Stimulated activated CD4-positive, alpha-beta T cell treated with anti-CD3 and anti-CD28 coated beads, Interleukin-2, amount 100 ng/mL, for 24 hours (primary cell): ENCODE measurements at places on chromosomes 1 and 21.

DNA sequence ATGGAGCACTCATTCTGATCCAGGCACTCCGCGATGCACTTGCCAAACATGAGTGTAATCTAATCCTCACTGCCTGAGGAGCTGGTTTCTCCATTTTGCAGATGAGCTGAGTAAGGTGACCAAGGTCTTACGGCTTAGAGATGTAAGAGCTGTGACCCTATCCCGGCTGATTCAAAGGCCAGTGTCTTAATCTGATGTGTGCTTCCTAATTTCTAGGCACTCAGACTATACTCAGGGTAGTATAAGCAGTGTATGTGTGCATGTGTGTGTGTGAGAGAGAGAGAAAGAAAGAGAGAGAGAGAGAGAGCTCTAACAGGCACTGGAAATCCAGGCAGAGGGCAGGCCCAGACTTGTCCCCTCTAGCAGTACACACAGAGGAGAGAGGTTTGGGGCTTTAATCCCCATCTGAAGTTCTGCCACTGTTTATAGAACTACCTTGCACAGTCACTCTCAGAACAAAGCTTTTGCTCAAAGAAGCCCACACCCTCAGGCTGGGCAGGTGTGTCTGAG lies 188.2 kb downstream of the ZBTB18 start:
- no peak for DNase-seq

- DNase-seq: no peak
Measured at GRCh38 chr1:227941509-227942020, 6.2 kb downstream of the WNT9A start.

GRCh38 chr1:230713915-230714764 lies at the start of gene AGT:
Gene AGT (minus strand): TSS chr1:230714122. CDS start chr1:230710823, 3,299 bp downstream.
- DNase-seq: no peak

DNA sequence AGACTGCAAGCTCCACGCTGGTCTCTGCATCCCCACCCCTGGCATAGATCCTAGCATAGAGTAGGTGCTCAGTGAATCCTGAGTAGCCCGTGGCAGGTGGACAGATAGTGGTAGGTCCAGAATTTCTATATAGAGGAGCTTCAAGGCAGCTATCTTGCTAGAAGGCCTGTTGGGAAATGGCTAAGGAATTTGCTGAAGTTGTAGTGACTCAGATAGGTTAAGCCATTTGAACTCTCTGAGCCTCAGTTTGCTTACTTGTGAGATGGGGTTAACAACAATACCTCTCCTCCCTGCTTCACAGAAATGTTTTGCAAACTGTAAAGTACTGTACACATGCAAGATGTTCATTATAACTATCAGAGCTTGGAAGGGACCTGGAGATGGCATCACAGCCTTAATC lies 23.4 kb upstream of the EPHB2 start:
- no peak for DNase-seq

- no peak for DNase-seq
Measured at GRCh38 chr1:210311726-210312493, 16.8 kb upstream of the HHAT start.

DNA sequence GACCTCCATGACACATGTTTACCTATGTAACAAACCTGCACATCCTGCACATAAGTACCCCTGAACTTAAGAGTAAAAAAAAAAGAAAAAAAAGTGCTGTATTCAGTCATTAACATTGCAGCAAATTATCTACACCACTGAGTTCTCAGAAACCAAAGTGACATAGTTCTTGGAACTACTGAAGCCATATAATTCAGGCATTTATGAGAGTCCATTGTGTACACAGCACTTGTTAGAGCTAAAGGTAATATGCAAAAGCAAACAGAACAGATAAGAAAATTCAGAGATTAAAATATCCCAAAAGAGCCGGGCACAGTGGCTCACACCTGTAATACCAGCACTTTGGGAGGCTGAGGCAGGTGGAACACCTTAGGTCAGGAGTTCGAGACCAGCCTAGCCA lies 38.0 kb downstream of the F5 start:
- no peak for DNase-seq

DNA sequence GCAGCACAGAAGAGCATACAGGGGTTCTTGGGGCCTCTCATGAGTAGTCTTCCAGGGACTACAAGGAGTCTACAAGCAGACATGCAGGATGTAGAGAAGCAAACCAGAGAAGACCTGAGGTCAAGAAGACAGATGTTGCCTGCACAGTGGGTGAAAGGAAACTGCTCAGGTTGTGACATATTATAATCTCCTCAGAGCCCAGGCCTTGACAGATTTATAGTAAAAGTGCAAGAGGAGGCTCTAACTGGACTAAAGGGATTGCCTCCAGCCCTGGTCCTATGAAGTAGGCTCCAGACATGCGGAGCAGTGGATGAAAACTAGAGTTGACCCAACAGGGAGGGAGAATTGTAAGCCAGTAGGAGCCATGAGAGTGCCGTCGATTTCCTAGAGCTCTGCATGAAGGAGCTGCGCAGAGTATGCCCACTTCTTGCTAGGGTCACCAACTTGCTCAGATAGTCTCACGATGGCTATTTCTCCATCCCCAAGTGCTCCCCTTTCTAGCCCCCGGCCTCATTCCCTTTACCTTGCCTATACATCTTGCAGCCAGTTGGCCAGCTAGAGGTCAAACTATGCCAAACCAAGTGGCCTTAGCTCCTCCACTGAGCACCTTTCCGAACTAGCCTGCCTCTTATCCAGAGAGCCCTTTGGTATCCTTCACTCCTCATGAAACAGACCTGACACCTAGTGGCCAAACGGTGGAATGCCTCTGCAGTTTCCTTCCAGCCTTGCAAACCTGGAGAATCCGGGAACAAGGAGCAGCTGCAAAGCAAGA lies 36.2 kb upstream of the IPO9 start:
- DNase-seq: peak; percentile 55

DNA sequence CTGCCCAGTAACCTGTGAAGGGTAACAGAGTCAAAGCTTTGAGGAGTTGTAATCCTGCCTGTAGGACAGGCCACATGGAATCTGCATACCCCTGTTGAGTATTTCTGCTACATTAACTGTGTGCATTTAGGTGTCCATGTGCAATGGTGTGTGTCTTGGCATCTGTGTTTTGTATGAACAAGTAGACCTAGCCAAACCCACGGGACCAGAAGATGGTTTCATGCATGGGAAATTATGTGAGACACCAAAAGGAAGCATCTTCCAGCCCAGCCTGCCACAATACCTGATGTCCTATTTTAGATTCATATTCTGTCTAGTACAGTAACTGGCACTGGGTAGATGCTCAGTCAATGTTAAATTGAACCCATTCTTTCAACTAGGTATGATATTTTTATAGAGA lies 70.8 kb upstream of the KCND3 start:
- no peak for DNase-seq

DNA sequence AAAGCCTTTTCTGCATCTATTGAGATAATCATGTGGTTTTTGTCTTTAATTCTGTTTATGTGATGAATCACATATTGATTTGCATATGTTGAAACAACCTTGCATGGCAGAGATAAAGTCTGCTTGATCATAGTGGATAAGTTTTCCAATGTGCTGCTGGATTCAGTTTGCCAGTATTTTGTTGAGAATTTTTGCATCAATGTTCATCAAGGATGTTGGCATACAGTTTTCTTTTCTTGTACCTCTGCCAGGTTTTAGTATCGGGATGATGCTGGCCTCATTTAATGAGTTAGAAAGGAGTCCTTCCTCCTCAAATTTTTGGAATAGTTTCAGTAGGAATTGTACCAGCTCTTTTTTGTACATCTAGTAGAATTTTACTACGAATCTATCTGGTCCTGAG lies 55.0 kb downstream of the COL24A1 start:
- DNase-seq: no peak

- DNase-seq: no peak
Measured at GRCh38 chr1:210707300-210708240, 378.9 kb downstream of the HHAT start.

DNA sequence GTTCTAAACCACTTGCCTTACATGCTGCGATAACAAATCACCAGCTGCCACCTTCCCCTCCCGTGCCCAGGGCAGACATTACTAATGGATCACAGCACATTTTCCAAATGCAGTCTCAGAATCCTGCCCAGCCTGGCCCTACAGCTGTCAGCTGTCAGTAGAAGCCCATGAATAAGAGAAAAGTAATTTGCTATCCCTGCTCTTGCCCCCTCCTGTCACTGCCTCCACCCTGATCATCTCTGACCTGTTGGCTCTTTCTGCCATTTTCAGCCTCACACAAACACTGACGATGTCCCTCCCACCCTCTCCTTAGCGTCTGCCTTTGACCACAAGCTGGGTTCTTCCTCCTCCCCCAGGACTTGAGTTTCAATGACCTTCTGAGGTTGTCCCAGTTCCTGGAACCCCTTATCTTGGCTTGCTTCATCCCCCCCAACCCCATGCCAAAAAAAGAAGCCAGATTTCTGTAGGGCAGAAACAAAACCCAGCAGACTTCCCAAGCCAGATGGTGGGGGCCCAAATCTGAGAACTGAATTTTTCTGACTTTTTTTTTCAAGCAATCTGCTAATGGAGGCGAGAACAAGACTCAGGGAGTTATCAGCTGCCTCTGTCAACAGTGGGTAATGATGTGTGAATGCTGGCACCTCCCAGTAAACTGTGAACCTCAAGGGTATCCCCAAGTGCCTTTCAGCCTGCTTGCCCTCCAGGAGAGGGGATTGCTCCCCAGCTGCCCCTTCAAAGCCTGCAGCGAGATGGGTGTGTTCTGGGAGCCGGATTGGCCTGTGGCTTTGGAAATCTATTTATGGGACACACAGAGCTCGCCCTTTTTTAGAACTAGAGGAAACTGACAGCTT lies 216.5 kb upstream of the VAMP3 start:
- DNase-seq: no peak

GRCh38 chr1:8711873-8712412 lies 105.5 kb downstream of the RERE start:
- DNase-seq: no peak

- peak; percentile 61 for DNase-seq
Measured at GRCh38 chr1:2801535-2802291, at the start of gene TTC34. Gene TTC34 (minus strand): TSS chr1:2801693. CDS start chr1:2800827, 866 bp downstream.

- no peak for DNase-seq
Measured at GRCh38 chr1:208511242-208511860, 267.2 kb upstream of the PLXNA2 start.

GRCh38 chr21:35649186-35649585 lies 411.1 kb downstream of the SETD4 start:
- DNase-seq: no peak

GRCh38 chr1:41547781-41548560 lies 63.5 kb upstream of the EDN2 start:
- no peak for DNase-seq

DNA sequence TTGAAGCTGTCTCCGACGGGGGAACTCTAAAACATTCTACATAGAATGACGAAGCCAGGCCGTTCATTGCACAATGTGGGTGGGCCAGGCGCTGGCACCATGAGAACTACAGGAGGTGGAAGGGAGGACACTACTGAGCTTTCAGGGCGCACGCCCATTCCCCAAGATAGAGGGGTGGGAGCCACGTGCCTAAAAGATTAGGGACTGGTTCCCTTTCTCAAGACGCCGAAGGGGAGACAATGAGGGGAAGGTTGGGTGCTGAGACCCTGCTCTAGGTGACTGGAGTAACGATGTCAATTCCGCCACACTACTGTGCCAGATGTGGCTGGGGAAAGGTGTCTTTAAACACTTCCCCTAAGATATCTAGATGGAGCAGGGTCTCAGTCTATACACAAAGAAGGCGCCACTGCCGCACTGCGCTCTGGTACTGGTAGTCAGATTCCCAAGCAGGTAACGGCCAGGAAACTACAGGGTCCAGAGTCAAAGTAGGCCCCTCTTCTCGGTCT lies 782 bp downstream of the CSDE1 start:
- no peak for DNase-seq

- peak; percentile 95 for DNase-seq
Measured at GRCh38 chr1:172443666-172444453, at the start of gene PIGC. Gene PIGC (minus strand): TSS chr1:172444069. CDS start chr1:172442622, 1,447 bp downstream.

DNA sequence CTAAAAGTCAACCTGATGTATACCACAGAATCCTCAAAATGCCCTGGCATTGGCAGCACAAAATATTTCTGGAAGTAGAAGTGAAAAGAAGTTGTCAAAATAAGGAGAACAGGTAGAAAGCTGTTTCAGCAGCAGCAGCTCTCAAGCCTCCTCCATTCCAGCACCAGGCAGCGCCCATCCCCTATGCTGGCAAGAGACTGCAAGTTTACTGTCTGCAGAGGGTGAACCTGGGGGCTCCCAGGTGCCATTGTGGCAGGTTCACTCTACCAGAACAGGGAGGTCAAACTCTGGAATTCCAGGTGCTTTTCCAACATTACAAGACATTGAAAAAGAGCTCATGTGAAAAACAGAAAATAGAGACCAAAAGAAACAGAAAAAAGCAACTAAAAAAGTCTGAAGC lies 128.8 kb upstream of the CTTNBP2NL start:
- no peak for DNase-seq

GRCh38 chr1:29064064-29064463 lies 59.6 kb downstream of the TMEM200B start:
- DNase-seq: no peak

DNA sequence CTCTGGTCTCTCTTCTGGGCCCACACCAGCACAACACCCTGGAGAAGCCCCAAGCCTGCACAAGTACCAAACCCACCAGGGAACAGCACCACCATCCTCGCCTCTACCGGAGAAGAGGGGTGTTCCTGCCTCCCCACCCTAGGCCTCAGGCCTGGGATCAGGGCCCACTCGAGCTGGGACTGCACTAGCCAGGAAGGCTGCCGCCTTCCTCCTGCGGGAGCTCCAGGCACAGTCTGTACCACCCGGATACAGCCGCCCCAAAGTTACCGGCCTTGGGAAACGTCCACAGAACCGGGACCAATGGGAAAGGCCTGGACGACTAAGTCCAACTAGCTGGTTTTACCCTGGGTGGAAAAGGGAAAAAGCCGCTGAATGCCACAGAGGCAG lies 3.4 kb downstream of the TAL1 start:
- no peak for DNase-seq

GRCh38 chr1:245715970-245716369 lies 561.2 kb downstream of the KIF26B start:
- DNase-seq: no peak

DNA sequence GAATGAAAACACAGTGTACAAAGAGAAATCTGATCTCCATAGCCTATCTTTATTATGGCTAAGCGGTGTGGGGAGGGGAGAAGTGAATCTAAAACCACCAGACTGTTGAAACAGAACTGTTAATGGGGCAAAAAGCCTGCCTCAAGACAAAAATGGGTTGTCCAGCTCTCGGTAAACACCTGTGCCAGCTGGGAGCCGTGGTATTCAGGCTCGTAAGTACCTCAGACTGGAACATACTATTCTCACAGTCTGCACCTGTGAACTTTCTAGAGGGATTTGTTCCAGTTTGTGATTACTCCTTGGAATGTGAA lies 42.7 kb upstream of the ATP1A1 start:
- DNase-seq: no peak
